Stimulated activated CD8-positive, alpha-beta memory T cell treated with anti-CD3 and anti-CD28 coated beads, Interleukin-2, amount 100 ng/mL, for 1 hour (primary cell): ENCODE measurements at places on chromosomes 12 and 14.

- no peak for DNase-seq
Observed at GRCh38 chr14:56753396-56753795, 56.9 kb downstream of the OTX2 start.

DNA sequence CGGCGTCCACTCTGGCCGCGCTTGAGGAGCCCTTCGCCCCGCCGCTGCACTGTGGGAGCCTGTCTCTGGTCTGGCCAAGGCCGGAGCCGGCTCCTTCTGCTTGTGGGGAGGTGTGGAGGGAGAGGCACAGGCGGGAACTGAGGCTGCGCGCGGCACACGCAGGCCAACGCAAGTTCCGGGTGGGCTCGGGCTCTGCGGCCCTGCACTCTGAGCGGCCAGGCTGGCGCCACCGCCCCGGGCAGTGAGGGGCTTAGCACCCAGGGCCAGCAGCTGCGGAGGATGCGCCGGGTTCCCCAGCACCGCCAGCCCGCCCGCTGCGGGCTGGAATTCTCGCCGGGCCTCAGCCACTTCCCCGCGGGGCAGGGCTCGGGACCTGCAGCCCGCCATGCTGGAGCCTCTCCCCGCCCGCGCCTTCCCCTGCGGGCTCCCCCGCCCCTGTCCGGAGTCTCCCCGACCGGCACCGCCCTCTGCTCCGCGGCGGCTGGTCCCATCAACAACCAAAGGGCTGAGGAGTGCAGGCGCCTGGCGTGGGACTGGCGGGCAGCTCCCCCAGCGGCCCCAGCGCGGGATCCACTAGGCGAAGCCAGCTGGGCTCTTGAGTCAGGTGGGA, 921.2 kb upstream of the FOXG1 start:
- DNase-seq, result no peak

DNA sequence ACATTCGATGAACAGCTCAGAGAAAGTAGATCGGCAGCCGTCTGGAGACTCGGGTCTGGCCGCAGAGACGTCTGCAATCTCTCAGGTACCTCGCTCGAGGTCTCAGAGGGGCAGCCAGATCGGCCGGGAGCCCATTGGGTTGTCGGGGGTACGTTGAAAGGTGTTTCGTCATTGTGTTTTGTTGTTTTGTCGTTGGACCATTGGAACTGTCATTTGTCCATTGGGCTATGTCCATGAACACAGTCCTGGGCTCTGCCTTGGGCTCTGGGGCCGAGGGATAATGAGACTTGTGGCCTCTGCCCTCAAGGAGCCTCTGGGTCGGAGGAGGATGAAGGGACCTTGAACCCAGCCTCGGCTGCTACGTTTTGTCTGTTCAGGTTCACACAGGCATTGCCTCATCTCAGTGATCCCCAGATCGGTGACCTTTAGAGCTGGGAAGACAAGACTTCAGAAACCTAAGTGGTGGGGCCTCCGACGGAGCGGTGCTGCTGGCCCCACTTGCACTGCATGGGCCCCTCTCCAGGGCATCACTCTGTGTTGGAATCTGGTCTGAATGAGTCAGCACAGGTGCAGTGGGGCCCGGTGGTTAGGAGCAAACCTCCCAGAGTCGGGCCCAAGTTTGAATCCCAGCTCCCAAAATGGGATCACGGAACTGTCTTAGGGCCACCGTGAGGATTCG, 23.6 kb upstream of the MLXIP start:
- DNase-seq, result no peak

DNA sequence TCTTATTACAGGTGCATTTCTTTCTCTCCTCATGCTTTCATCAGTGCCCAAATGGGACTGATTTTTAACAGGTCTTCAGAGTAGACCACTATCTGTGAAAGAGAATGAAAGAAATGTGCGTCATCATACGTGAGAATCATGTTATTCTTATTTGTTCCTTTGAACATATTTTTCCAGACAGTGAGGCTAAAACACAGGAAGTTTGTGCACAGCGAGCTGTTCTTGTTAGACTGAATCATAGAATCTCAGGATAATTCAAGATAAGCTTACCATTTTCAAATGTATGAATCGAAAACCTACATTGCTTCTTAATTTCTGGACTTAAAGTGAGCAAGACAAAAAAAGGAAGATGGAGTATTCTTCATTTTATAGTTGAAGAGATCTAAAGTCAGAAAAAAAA, 383.1 kb downstream of the EGLN3 start:
- DNase-seq, result no peak

DNA sequence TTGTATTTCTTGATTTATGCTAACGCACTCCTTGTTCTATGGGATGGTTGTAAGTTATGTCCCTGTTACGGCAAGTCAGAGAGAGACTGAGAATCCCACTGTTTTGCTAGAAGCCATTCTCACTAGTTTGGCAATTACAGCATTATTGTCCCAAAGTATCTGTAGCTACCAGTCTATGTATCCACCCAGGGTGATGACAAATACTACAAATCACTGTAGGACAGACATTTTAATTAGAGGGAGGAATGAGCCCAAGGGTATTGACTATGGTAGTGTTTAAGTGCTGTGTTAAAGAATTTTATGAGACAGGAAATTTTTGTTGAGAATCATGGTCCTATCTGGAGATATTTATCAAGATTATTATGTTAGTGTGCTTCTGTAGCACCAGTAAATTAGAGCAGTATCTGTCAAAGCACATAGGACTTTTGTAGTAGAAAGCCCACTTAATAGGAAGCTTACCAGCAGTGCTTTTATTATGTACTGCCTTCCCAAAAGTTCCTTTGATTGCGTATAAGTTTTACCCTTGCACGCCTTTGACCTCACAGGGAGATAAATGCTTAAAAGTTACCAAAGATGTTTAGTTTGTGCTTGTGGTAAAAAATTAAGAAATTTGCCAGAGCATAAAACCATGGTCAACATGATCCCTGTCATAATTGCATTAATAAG, 10.7 kb downstream of the PRKCH start:
- no peak for DNase-seq

GRCh38 chr12:70176290-70176689, 66.9 kb upstream of the CNOT2 start:
- DNase-seq, result no peak

GRCh38 chr12:124359671-124360581, 65.0 kb downstream of the RFLNA start:
- DNase-seq, result no peak

DNA sequence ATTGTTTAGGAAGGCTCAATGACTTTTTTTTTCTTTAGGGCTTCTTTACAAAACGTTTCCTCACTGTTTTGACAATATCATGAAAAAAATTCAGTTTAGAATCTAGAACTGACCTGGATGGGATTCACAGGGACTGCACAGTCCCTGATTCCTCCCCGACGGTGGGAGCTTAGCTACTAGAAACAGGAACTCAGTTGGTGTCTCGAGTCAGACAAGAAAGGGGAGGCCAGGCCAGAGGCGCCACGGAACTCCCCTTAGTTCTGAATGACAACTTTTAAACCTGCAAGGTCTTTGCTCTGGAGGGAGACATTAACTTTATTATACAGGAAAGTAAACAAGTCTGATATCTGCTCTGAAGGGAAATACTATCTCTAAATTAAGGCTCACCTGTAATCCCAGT, 45.4 kb upstream of the SRP54 start:
- no peak for DNase-seq

DNA sequence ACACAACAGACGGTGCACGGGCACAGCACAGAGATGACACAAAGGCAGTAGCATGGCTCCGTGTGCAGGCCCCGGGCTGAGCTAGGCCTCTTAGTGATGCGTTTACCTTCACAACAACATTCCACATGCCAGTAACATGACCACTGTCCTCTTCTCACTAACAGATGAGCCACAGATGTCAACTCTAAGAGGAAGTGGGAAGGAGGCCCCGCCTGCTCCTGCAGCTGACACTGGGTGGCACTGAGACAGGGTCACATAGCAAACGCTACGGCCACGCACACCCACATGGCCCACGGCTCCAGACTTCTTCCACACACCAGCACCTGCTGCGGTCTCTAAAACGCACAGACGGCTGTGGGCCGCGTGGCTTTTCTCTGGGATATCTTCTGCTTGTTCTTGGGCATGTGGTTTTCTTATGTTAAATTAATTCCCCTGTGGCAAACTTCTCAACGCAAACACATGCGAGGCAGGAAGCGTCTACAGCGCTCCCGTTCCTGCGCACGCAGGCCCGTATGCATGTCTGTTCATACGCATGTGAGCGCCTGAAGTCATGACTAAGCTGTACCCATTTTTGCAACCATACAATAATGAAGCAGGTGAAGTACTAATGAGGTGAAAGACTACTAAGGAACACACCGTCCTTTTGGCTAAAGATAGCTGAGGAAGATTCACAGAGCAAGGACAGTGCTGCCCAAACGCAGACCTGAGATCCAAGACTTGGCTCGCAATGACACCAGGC, 26.8 kb downstream of the AMN start:
- no peak for DNase-seq

DNA sequence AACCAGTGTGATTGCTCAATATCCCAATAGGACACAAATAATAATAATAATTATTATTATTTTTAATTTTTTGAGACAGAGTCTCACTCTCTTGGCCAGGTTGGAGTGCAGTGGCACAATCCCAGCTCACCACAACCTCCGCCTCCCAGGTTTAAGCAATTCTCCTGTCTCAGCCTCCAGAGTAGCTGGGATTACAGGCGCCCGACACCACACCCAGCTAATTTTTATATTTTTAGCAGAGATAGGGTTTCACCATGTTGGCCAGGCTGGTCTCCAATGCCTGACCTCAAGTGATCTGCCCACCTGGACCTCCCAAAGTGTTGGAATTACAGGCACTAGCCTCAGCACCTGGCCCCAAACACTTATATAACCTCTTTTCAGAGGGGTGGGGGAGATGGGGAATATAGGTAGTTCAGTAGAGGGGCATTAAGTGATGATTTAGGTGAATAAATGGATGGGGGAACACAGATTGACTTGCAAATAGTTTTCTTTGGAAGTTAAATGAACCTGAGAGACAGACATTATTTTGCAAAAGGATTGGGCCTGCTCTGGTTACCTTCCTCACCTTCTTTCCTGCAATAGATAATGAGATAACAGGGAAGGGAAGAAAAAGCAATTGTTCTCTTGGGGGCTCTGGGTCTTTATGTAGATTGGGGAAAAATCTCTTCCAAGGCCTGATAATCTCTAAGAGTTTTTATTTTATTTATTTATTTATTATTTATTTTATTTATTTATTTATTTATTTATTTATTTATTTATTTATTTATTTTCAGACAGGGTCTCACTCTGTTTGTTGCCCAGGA, 57.7 kb downstream of the RESF1 start:
- no peak for DNase-seq

DNA sequence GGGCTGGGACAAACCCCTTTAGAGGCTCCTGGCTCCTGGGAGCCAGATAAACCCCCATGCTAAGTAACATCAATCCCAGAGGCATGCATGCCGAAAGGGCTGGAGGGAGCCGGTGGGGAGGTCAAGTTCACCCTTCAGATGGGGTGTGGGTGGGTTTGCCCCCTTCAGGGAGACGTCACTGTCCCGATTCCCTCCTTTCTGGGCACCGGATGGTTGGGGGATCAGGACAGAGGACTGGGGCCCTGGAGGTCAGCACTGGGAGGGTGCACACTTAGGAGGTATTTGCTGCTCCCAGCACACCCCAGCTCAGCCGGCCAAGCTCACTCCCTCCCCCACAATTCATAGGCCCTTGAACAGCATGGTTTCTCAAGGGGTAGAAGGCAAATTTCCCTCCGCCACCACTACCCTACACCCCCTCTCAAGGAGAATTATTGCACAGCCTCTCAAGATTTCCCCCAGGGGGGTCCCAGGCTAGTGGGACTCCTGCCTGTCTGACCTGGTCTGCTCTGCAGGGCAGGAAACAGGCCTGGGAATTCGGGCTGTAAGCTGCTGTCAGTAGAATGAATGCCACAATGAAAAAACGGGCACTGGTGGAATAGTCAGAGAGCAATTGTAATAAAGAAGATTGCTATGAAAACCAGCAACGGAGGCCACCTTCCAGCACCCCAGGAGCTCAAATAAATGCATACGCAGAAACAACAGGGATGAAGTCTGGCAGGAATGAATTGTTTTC, 63.5 kb downstream of the GALNT16 start:
- no peak for DNase-seq

GRCh38 chr14:89429199-89430181, 12.5 kb upstream of the FOXN3 start:
- no peak for DNase-seq

GRCh38 chr14:92456215-92457015, 57.2 kb upstream of the RIN3 start:
- DNase-seq, result no peak

DNA sequence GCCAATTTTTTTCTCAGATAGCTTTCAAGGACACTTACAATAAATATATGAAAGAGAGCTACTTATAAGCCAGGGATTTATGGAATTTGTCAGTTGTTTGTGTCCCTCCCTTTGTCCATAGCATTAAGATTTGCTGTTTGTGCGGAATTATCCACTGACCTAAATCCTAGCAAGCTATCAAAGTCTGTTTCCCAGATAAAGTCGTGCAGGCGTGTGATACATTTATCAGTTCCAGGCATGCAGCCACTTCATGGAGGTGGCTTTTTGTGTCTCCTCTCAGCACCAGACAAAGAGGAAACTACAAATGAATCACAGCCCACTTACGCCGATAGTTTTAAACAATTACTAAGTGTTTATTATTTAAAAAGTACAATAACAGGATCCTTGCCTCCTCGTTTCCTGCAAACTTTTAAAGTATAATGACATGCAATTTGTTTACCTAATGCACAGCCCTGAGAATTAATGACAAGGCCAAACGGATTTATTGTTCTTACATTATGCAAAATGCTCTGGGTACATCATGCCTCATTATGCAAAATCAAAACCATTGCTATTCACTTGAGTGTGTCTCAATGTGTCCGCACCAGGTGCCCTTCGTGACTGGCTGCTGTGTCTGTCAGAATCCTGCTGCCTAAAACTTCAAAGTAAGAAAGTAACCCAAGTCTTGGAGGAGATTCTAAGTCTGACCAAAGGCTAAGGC, 423.2 kb downstream of the GLT1D1 start:
- DNase-seq, result no peak

GRCh38 chr14:47257013-47257412, 418.4 kb downstream of the MDGA2 start:
- no peak for DNase-seq

GRCh38 chr12:55065535-55065934, 45.8 kb downstream of the NEUROD4 start:
- DNase-seq, result no peak

- DNase-seq, result no peak
Observed at GRCh38 chr12:1594006-1594260, 448 bp downstream of the FBXL14 start.

GRCh38 chr12:57725851-57726150, 12.7 kb downstream of the AGAP2 start:
- DNase-seq, result no peak

GRCh38 chr12:101746196-101746595, 6.9 kb upstream of the SYCP3 start:
- no peak for DNase-seq

GRCh38 chr14:62158779-62159178, 396.6 kb downstream of the SNAPC1 start:
- DNase-seq, result no peak

- DNase-seq, result no peak
Observed at GRCh38 chr14:56202256-56202655, 84.0 kb downstream of the PELI2 start.

GRCh38 chr12:5305425-5305824, 126.5 kb upstream of the NTF3 start:
- no peak for DNase-seq

GRCh38 chr14:42335918-42336317, 729.2 kb downstream of the LRFN5 start:
- DNase-seq, result no peak
